ENCODE measurements at places on chromosomes 6 and 20. TPM values are rescaled to one million over a fixed set of nuclear protein-coding genes. Genes with fewer than 3 reads are reported as not detected.

STMND1 gene
- total RNA-seq: 0.34 TPM

ARFGEF3 gene
- 6.1 TPM for total RNA-seq

VSX1 gene
- total RNA-seq: not detected

NKX2-4 gene
- not detected for total RNA-seq

CTNNBL1 gene
- 59.0 TPM for total RNA-seq

EIF6 gene
- total RNA-seq: 104 TPM

WRNIP1 gene
- total RNA-seq: 36.4 TPM

TMEM217 gene
- total RNA-seq: 2.0 TPM

IDH3B gene
- total RNA-seq: 93.1 TPM

SAYSD1 gene
- 14.2 TPM for total RNA-seq

ATP9A gene
- total RNA-seq: 79.1 TPM

RBPJL gene
- total RNA-seq: not detected

CRISP3 gene
- total RNA-seq: 0.85 TPM

GPLD1 gene
- 4.7 TPM for total RNA-seq

DDX27 gene
- total RNA-seq: 38.0 TPM

NFKBIL1 gene
- total RNA-seq: 28.1 TPM

HLA-A gene
- 112 TPM for total RNA-seq

SEC23B gene
- 33.1 TPM for total RNA-seq

STK35 gene
- 31.0 TPM for total RNA-seq

MYLK4 gene
- total RNA-seq: 0.89 TPM

PGC gene
- total RNA-seq: not detected

SYNE1 gene
- 60.5 TPM for total RNA-seq

KPNA5 gene
- 29.5 TPM for total RNA-seq

TCFL5 gene
- total RNA-seq: 12.0 TPM

FBXO5 gene
- total RNA-seq: 16.6 TPM

SLC22A7 gene
- not detected for total RNA-seq

OXT gene
- not detected for total RNA-seq

SLC22A16 gene
- total RNA-seq: not detected

KCNQ2 gene
- total RNA-seq: 11.8 TPM

VSTM2L gene
- 31.9 TPM for total RNA-seq

TGM6 gene
- not detected for total RNA-seq

SIRPB1 gene
- total RNA-seq: 0.93 TPM

PLA2G7 gene
- 0.49 TPM for total RNA-seq

GFRA4 gene
- not detected for total RNA-seq

HLA-G gene
- 0.56 TPM for total RNA-seq

NNAT gene
- 19.4 TPM for total RNA-seq

PTCHD4 gene
- 8.5 TPM for total RNA-seq

CDH26 gene
- total RNA-seq: 0.49 TPM

SLC52A3 gene
- 0.25 TPM for total RNA-seq

ALDH8A1 gene
- 1.3 TPM for total RNA-seq

PERP gene
- 55.6 TPM for total RNA-seq

C6orf136 gene
- total RNA-seq: 12.0 TPM

GID8 gene
- 57.9 TPM for total RNA-seq
